ENCODE measurements at places on chromosomes 11 and 22.

DNA sequence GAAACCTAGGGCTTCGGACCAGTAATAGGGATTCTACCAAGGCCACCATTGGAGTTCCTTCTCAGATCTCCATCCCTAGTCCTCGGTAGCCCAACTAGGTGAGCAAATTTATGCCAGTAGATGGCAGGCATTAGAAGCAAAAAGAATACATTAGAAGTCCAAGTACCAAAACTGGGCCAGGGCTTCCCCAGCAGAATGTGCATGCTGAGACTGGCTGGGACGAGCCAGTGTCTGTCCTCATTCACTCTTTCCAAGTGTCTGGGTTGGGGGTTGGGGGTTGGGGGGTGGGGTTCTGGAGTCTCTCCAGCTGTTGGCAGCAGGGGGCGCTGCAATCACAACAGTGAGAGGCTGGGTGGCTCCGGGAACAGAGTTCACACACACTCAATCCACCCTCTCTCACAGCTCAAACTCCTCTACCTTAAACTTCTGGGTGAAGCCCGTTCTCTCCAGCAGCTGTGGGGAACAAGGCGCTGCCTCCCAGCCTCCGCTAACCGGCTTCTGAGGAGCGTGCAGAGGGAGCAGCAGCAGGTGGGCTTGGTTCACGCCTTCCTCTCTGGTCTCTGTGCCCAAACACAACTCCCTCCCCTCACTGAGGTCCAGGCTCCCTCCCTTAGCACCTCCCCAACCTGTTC lies 57.5 kb downstream of the BTG4 start:
- no peak for DNase-seq

- DNase-seq = no peak
Observed at GRCh38 chr11:134569195-134569594, 157.2 kb upstream of the B3GAT1 start.

DNA sequence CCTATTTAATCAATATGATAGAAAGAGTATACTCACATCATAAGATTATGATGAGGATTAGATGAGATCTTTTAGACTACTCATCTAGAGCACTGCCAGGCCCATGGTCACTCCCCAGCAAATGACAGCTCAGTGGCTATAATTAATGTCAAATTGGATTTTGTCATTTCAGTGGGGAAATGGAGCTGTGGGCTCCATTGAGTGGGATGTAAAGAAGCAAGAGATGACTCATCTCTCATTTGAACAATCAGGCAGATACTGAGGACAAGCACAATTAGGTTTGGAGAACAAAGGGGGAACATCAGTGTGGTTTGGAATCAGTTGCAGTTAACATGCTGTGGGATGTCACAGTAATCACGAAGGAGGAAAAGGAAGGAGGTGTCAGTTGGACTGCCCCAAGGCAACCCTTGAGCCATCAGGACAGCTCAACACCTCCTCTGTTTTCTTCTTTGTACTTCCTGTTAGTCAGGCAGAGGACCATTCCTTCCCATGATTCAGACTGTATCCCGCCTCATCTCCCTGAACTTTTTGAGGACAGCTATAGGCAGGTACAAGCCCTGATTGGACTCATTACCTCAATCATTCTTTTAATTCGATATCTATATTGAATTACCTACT lies 473.7 kb upstream of the ISX start:
- no peak for DNase-seq

DNA sequence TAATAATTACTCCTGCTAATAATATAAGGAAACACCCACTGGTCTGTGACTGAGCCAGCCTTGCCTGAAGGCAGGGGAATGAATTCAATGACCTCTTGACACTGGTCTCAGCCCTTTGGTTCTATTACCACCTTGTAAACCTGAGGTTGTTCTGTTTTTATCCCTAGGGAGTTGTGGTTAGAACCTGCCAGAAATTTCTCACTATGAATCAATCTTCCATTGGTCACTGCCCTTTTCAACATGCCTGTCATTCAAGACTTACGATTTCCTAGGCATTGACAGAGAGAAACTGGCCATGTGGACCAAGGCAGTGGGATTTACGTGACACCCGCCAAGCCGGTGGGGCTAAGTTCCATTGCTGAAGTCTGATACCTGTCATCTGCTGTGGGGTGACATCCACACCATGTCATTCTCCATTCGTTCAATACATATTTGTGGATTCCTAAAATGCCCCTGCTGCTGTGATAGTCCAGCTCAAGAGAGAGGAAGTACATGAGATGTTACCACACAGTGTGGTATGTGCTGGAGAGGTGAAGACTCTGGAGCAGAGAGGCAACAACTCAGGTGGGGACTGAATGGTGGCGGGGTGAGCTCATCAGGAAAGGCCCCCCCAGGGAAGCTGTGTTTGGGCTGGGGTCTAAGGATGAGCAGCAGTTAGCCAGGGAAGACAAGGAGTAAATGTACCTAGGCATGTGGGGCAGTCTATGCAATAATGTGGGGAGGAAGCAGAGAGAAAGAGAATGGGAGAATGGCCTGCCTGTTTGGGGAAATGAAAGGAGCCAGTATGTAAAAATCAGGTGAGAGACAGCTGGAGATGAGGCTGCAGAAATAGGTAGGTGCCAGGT lies 15.2 kb upstream of the EHF start:
- no peak for DNase-seq

DNA sequence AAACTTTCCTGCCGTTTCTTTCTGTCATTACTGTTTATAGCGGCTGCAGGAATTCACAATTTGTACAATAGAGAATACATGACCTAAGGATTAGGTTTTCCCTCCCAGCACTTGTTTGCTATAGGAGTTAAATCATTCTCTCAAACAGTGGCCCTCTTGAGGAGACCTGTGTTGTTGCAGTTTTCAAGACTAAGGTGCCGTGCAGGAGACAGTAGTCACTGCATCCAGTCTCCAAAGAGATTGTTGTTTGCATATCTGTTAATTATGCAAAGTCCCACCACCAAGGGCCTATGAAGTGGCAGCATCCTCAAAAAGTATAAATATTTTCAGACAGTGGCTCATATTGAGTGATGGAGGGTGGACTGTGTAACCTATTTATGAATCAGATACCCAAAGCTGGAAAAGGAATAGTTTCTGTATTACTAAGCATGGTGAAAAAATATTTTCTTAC lies 2.3 kb downstream of the PRSS23 start:
- no peak for DNase-seq

DNA sequence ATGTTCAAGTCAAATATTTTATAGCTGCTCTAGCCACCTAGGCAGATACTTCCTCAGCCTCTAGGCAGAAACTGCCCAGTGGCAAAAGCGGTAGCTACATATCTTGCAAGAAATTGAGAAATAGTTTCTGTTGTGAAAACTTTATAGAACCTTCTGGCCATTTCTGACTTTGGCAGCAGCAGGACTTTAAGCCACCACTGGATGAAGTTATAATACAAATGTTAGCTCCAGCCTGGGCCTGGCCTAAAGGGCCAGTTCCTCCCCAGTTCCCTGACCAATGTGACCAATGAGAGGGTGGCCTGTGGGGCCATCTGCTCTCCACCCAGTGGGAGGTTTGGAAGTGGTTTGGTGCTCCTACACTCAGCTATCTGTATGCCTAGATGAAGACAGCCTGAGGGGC lies 254.0 kb upstream of the NARS2 start:
- DNase-seq = no peak

DNA sequence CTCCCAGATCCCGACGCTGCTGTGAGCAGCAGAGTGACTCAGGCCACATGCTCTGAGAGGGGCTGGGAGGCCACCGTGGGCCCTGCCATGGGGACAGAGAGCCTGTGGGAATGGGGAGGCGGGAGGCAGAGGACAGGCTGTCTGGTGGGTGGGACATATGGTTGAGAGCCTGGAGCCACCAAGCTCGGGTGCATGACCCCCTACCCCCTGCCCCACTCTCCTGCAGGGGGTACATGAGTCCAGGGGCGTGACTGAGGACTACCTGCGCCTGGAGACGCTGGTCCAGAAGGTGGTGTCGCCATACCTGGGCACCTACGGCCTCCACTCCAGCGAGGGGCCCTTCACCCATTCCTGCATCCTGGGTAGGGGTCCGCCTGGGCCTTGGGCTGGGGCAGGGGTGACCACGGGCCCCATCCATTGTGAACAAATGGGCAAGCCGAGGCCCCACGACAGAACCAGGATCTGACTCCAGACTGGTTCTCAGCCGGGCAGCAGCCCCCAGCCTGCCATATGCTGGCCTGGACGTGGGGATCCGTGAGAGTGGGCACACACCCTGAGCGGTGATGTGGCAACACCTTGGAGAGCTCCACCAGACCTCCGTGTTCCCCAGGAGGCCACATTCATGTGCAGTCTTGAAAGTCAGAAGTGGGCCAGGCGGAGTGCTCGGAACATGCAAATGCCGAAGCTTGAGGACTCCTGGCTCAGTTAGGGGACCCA lies 17.4 kb upstream of the ARHGAP8 start:
- no peak for DNase-seq

DNA sequence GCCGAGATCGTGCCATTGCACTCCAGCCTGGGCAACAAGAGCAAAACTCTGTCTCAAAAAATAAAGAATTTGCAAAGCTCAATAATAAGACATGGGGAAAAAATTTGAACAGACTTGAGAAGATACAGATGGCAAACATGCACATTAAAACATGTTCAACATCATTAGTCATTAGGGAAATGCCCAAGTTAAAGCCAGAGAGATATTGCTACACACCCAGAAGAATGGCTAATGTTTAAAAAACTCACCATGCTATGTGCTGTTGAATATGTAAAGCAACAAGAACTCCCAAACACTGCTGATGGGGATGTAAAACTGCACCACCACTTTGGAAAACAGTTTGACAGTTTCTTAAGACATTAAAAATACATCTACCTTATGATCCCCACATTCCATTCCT lies 12.6 kb downstream of the LRRC75B start:
- peak; percentile 38 for DNase-seq

- no peak for DNase-seq
Observed at GRCh38 chr11:77094841-77095365, 7.7 kb upstream of the OMP start.

DNA sequence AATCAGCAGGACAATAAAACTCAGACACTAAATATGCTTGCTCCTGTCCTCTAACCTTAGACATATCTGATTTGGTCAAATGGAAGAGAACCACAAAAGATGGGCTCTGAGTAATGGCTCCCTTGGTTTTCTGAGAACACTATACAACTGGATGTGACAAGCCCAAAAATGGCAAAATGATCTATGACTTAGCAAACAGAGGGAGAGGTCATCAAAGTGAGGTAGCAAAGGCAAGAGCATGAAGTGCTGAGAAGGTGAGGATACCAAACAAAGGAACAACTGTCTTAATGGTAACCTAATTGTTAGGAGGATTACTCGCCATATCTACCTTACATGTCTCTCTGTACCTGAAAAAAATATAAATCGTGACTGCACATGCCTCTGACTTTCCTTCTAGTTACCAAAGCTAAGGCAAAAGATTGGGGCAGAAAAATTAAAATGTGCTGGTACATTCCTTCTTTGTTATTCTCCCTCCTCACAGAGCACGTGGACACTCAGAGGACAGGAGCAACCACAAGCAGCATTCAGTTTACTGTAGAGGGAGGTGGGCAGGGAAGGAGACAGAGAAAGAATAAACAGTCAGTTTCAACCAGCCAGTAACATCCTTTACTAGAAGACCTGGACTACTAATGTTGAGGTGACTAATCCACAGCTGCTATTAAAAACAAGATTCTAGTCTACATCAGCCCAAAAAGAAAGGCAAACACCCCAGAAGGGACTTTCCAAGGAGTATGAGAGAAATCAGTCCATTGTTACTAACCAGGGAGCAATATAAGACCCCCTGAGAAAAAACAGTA lies 88.8 kb downstream of the AMBRA1 start:
- no peak for DNase-seq

- DNase-seq = no peak
Observed at GRCh38 chr22:46374663-46375474, 39.4 kb downstream of the TRMU start.

- DNase-seq = no peak
Observed at GRCh38 chr11:1199751-1200610, 22.9 kb upstream of the MUC5B start.

GRCh38 chr11:101046947-101047346 lies 82.7 kb downstream of the PGR start:
- no peak for DNase-seq

DNA sequence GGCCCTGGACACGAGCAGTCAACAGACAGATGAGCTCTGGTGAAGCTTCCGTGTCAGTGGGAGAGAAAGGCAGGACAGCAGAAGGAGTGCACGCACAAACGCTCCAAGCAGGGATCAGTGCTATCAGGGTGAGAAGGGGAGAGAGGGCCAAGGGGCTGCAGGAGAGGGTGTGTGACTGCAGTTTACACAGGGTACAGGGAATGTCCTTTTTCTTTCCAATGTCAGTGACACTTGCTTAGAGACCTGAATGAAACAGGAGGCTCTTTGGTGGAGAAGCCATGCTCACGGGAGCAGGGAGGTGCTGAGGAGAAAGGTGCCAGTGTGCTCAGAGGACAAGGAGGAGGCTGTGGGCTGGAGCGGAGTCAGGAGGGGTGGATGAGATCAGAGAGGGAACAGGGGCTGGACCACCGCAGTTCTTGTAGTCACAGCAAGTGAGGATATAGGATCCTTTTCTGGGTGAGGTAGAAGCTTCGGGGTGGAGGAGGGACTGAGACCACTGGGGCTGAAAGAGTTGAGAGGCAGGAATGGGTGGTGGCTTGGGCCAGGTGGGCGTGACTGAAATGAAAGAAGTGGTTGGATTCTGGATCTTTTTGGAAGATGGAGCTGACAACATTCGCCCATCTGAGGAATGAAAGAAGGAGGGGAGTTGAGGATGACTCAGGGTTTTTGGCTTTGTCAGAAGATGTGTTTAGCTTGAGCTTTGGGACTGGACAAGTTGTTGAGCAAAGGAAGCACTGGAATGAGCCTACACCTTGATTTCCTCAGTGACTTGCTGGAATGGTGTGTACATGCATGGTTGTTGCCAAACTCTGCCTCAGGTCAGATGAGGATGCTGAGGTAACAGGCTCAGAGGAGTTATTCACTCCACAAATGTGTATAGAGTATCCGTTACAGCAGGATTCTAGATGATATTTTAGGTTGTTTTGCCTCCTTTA lies 87.9 kb downstream of the ADAMTS15 start:
- DNase-seq = no peak

GRCh38 chr22:45212306-45212709 lies 28.4 kb downstream of the KIAA0930 start:
- DNase-seq = peak; percentile 64
